Frontal cortex (tissue), 4 donors: ENCODE measurements at places on chromosomes 5 and 9.

- DNase-seq = no peak
Observed at GRCh38 chr9:136703276-136703860, 9.0 kb upstream of the DIPK1B start.

DNA sequence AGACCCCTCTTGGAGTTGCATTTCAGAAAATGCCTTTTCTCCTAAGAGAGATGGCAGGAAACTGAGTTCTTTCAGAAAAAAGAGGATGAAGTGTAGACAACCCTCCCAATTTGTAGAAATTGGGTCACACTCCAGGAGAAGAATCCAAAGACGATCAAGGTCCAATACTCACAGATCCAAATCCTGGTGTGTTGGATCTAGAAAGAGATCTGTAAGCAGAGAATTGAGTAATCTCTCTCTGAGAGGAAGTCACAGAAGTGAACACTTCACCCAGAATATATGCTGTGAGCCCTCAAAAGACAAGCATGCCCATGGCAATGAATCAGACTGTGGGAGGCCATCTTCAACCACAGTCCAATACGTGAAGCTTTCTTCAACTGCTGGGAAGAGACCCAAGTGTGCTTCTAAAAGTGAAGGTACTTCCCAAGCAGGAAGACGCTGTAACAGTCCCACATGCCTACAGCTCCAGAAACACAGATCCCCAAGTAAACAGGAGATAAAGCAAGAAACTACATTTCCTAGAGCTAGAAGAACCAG is 182.7 kb downstream of the SMC2 start:
- DNase-seq = no peak

- no peak for DNase-seq
Observed at GRCh38 chr5:35859101-35859661, 2.5 kb downstream of the IL7R start.

- no peak for DNase-seq
Observed at GRCh38 chr5:3993856-3994473, 398.3 kb downstream of the IRX1 start.

- DNase-seq = no peak
Observed at GRCh38 chr9:124164811-124165210, 92.9 kb upstream of the NEK6 start.

DNA sequence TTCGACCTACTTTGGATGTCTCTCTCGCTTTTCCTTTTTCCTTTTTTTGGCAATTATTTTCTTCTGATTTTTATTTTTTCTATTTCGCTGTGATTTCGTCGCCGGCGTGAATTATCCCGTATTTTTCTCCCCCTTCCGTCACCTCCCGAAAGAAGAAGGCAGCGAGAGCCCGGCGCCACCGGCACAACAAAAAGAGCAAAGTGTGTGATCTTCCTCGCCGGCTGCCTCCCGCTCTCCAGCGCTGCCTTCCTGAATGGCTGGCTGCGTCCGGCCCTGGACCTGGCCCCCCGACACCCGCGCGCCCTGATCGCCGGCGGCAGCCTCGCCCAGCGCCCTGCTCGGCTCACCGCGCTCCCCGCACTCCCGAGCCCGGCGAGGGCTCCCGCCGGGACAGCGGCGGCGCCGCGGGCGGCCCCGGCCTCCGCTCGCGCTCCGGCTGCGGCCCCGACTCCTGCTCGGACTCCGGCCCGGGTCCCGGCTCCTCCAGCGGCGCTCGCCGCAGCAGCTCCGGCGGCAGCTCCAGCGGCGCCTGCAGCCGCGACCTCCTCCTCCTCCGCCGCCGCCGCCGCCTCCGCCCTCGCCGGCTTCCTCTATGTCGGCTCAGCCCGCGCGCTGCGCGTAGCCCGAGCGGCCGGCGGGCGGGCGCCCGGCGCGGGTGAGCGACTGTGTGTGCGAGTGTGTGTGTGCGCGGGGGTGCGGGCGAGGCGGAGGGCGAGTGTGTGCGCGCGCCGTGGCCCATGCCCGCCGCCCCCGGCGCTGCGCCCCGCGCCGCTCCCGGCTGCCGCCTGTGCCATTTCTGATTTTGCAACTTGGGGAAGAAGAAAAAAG is 960 bp downstream of the NR2F1 start:
- no peak for DNase-seq

GRCh38 chr9:124054582-124055227 is 43.1 kb downstream of the LHX2 start:
- DNase-seq = no peak

- DNase-seq = no peak
Observed at GRCh38 chr5:124349931-124350330, 396.5 kb downstream of the ZNF608 start.

DNA sequence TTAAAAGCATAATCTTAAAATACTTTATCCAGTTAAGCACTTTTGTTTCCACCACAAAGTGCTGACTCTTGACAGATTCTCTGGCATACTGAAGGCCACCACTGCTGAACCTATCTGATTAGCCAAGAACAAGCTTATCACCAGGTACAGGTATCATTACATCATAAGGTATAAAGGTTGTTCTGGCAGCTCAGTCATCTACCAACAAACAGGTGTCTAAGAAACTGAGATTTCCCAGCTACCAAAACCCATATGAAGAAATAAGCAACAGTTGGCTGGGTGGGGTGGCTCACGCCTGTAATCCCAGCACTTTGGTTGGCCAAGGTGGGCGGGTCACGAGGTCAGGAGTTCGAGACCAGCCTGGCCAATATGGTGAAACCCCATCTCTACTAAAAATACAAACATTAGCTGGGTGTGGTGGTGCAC is 5.0 kb downstream of the MTMR12 start:
- DNase-seq = no peak

DNA sequence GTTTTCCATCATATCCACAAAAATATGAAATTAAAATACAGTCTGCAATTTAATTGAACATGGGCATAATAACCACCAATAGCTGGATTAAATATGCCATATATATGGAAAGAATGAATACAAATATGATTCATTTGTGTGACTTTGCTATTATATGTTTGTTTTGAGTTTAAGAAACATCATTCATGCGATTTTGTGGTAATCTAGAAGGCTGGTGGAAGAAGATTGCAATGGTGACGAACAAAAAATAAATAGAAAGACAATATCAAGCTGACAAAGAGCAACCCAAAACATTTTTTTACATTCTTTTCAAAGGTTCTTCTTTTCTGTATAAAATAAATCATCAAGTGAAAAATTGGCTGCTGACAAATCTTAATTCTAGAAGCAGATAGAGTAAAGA is 610.0 kb downstream of the MAT2B start:
- no peak for DNase-seq

DNA sequence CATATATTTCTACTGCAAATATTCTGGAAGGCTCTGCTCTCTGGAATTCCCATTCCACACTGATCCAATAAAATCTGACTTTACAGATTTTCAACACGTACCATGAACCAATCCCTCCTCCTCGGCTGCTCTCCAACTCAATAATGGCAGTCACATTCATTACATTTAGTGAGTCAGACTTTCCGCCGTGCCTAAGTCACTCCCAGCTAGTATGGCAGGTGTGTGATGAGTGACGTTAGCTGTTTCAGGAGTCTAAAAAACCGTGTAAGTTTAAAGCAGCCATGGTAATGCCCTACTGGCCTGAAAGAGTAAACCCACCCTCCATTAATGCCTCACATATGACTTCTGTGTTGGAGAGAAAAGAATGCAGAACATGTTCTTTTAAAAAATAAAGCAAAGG is 3.3 kb downstream of the FBN2 start:
- no peak for DNase-seq

DNA sequence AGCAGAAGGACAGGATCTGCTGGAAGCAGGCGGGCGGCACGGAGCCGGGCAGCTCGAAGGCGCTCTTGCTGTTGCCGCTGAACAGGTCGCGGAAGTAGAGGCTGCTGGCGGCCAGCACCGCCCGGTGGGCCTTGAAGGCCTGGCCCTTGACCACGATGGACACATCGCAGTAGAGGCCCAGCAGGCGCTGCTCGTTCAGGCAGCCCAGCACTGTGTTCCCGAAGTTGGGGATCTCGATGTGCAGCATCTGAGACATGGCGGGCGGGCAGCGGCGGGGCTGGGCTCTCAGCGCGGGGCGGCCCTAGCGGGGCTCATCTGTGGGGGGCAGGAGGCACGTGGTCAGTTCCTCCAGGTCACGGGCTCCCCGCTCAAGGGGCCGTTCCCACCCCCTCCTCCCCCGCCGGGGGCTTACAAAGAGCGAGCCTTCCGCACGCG is 44.8 kb downstream of the NACC2 start:
- DNase-seq = no peak

GRCh38 chr9:133673258-133673655 is 37.1 kb downstream of the DBH start:
- DNase-seq = no peak

- DNase-seq = no peak
Observed at GRCh38 chr9:117125531-117125930, 289.3 kb downstream of the ASTN2 start.

GRCh38 chr5:16926417-16926816 is 9.7 kb downstream of the MYO10 start:
- no peak for DNase-seq

DNA sequence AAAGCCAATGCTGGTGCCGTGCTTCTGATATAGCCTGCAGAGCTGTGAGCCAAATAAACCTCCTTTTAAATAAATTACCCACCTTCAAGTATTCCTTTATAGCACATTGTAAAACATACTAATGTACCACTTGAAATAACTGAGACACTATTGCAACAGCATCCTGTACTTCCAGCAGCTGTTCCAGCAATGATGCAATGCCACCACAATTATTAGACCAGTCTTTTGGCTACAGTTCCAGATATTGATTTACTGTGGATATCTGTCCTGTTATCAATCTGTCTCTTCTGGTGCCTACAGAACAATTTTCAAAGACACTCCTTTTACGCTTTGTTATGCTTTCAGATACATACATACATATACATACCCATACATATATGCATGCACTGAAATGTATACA is 567.9 kb downstream of the TAF11L14 start:
- DNase-seq = no peak

- no peak for DNase-seq
Observed at GRCh38 chr9:15837079-15837679, 284.3 kb downstream of the CCDC171 start.

DNA sequence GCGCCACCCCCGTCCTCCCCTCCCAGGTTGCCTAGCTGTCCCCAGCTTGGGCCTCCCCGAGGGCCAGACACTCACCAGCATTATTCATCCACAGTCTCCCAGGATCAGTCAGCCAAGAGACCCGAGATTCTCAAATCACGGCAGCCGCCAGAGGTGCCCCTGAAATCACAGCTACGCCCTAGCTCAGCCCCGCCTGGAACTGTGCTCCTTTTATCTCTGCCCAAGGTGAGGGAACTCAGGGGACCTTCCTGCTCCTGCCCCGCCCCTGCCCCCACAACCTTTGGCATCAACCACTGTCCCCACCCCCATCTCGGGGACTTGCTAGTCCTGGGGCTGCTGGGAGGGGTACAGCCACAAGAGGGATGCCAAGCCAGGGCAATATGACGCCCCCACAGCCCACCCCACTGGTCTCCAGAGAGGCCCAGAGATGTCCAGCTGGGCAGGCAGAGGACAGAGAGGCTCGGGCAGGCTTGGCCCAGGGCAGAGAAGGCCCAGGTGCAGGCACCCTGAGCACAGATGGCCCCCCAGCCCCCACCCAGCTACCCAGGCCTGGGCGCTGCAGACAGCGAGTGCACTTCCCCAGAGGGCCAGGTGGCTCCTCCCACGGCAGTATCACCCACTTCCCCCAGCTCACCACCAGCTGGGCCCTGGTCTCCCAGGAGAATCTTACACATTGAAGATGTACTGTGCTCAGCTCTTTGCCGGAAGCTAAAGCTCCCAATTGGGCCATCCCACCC is at the start of gene FUT7:
TSS of gene FUT7 (minus strand) at position 185 of the 737 bp plus-strand sequence. CDS start at position 88, 97 bp downstream.
- no peak for DNase-seq

- no peak for DNase-seq
Observed at GRCh38 chr5:146940295-146940694, 61.7 kb upstream of the PPP2R2B start.
